SK-N-DZ (cell line): ENCODE measurements at places on chromosomes 2 and 18.

- peak; percentile 96 for DNase-seq
Measured at GRCh38 chr2:37648331-37649011, 23.0 kb downstream of the CDC42EP3 start.

DNA sequence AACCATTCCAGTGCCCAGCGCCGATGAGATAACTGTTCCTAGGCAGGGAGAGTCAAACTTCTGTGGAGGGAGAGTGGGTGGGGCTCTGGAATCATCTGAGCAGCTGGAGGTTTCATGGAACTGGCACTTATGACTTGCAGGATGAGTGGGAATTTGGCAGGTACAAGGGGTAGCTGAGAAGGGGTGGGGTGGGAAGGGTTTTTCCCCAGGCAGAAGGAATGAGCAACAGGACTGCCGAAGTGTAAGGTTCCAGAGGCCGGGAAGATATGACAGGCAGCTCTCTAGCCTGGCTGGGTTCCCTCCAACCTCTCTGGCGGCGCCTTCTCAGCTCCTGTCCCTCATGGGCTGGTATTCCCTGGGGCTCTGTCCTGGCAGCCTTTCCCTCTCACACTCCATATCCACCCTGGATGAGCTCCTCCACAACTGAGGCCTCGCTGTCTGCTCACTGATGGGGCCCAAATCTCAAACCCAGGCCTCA lies 2.5 kb upstream of the TET3 start:
- no peak for DNase-seq

DNA sequence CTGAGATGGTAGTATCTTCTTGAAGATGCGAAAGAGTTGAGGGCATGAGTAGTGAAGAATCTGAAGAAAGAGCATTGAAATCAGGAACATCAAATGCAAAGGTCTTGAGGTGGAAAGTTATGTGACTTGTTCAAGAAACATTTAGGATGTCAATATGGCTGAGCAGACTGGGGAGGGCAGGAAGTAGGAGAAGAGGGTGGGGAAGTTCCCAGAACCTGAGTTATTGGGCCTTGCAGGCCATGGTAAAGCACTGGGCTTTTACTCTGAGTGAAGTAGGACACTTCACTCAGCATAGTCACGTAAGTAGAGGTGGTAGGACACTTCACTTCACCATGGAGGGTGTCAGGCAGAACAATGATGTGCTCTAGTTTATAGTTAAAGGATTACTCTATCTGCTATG lies 11.8 kb upstream of the MYL12A start:
- no peak for DNase-seq

GRCh38 chr18:27666016-27666415 lies 480.9 kb upstream of the CHST9 start:
- no peak for DNase-seq

DNA sequence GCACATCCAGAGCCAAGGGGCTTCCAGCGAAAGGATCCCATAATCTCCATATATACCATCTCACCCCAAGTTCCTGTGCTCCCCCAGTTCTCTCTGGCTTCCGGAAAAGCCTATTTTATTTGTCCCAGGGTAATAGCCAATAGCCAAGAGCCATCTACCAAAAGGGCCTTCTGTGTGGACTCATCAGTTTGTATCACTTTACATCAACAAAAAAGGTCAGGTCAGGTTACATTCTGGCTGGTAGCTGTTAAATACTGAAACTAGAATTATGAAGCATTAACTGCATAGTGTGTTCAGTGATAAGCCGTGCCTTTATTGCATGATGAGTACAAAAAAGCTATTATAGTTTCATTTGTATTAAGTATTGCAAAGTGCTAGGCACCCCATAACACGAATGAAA lies 223.7 kb downstream of the IRS1 start:
- DNase-seq = no peak

- no peak for DNase-seq
Measured at GRCh38 chr2:207296265-207296948, 130.7 kb upstream of the KLF7 start.

GRCh38 chr18:35073186-35074105 lies 32.2 kb downstream of the MAPRE2 start:
- DNase-seq = no peak

DNA sequence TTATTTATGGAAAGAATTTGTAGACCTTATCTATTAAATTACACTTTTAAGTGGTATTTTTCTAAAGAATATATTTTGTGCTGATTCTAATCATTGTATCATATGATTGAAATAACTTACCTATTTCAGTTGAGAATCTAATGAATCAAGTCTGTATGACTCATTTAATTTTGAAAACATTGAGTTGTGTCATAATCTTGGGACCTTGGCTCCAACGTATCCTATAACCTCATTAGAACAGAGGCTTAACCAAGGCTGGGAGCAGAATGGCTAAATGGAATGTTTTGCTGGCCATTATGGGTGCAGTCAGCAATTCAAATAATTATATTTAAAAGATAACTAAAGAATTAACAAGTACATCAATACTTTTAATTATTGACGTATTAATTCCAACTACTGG lies 19.6 kb upstream of the GULP1 start:
- DNase-seq = no peak

DNA sequence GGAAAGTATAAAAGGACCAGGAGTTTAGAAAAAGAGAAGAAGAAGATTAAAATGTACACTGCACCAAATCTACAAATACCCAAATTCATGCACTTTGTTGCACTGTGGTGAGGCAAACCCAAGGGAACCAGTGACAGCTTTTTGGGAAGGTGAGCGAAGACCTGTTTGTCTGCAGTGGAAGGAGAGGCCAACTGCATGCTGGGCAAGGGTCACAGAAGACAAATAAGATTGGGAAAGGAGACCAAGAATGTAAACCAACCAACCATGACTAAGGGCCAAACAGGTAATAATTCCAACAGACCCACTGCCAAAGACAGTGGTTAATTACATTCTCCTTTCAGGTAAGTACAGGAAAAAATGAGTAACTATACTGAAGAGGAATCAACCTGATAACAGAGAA lies 202.8 kb downstream of the STK39 start:
- no peak for DNase-seq

GRCh38 chr2:100588071-100588786 lies 25.4 kb downstream of the PDCL3 start:
- DNase-seq = no peak

GRCh38 chr2:172366596-172367150 lies 60.7 kb upstream of the ITGA6 start:
- DNase-seq = peak; percentile 53

DNA sequence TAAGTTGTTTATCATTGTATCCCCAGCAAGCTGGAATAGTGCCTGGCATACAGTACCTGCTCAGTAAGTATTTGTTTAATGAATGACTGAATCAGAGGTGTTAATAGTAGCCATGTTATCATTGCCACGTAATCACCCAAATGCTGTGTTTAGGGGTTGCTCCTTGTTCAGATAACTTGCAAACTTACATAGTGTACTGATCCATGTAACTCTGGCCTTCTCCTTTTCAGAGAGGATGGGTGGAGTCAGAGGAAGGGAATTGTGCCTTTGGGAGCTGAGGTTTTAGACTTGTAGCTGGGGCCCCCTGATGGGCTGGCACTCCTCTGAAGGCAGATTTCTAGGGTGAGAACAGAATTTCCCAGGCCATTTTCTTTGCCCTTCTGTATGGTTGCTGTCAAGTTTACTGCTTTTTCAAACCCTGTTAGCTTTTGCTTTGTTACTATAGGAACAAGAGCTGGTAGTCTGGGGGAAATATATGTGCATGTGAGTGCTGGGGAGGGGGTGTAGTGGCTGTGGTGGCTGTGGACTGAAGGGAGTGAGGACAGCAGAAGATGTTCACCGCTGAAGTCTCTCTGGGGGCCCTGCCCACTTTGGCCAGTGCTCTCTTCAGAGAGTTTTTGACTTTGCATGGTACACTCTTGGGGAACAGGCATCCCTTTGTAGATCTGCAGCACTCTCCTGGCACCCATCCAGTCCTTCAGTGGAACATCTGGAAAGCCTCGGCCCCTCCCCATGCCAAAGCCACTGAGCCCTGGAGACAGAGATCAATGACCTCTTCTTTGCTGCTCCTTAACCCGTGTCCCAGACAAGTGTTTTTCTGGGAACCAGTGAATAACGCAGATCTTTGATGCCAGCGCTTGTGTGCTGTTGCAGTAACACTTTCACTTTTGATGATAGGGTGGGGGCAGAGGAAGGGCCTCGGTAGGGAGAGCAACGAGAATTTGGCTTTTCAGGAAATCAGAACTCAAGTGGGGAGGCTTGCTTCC lies 209.0 kb downstream of the PRKCE start:
- DNase-seq = no peak

DNA sequence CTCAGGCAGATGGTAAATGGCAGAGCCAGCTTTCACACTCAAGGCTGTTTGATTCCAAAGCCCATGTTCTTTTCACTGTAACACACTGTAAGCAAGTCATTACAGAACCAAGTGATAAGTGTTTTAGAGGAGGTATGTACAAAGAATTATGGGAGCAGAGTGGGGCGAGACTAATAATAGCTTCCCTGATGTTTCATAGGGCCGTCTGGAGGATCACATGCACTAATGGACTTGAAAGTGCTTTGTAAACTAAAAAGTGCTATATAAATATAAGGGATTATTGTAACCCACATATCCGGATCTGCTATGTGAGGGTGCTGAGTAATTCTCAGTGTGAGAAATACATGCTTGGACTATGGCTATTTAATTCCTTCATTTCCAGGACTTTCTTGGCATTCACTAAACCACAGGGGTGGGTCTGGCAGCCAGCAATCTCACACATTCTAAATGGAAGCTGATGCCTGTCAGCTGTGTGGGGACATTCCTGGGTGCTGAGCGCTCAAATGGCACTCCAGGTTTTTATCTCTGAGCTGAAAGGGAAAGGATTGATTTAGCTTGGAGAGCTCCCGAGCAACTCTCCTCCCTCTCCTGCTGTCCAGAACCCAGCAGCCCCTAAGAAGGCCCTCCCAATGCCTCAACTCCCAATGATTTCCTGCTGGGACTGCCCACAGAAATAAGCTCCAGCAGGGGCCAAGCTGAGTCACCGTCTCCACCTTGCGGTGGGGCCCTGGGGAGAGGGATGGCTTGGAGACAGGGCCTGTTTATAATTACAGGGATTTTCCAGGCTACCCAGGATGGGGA lies 222.8 kb downstream of the SOX11 start:
- DNase-seq = peak; percentile 89

DNA sequence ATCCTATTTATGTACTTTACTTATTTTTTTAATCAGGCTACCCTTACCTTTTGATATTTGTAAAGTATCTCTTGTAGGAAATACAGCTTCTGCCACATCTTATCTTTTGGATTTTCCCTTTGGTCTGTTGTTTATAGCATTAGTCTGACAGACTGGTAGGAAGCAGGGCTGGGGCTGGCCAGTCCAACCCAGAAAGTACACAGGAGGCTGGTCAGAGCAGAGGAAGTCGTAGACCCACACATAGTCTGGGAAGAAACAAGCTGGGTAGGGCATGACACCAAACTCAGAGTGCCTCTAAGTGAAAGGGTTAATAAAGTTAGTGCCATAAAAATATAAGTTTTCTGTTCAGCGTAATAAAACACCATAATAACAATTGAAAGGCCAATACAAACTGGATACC lies 51.7 kb downstream of the BOLA3 start:
- DNase-seq = no peak

GRCh38 chr2:240599141-240599583 lies 12.6 kb downstream of the CAPN10 start:
- DNase-seq = no peak

DNA sequence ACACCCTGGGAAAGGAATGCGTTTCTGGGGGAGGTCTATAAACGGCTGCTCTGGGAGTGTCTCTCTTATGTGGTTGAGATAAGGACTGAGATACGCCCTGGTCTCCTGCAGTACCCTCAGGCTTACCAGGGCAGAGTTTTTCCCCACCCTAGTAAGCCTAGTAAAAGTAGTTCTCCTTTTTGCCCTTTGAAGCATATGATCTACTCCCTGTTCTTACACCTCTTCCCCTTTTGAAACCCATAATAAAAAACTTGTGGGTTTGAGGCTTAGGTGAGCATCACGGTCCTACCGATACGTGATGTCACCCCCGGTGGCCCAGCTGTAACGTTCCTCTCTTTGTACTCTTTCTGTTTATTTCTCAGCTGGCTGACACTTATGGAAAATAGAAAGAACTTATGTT lies 97.4 kb downstream of the FSIP2 start:
- DNase-seq = no peak

DNA sequence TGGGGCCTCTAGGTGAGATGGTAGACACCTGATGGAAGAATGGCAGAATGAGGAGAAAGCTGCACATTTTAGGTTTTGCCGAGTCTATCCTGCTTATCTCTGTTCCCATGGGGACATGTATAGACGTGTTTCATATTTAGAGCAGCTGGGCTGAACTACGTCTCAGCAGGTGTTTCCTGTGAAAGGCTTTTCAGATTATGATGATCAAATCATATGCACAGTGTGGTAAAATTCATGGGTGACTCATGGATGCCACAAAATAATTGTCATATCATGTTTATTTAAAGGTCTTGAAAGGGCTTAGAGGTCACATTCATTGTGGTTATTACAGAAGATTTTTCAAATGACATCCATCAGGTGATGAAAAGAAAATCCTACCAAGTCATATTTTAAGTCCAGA lies 90.5 kb downstream of the ICOS start:
- DNase-seq = no peak

GRCh38 chr2:203033395-203033794 lies 18.7 kb downstream of the NBEAL1 start:
- DNase-seq = no peak

GRCh38 chr18:70220628-70221027 lies 15.1 kb upstream of the RTTN start:
- DNase-seq = no peak

GRCh38 chr2:79171348-79171958 lies 11.9 kb upstream of the REG3A start:
- DNase-seq = no peak

DNA sequence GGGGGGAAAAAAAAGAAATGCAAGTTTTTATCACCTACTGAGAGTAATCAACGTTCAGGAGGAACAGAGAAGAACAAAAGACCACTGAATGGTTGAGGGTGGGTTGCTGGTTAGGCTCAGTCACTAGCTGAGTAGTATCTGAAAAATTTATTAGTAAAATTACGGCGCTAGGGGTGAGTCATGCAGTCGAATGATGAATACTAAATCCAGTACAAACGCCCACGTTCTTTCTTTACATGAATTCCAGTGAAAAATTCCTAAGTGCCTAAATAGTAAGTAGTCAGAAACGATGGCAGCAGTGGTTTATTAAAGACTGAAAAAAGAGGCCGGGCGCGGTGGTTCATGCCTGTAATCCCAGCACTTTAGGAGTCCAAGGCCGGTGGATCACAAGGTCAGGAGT lies 52.0 kb downstream of the TEKT4 start:
- DNase-seq = no peak
